Muscle of arm (tissue), 14 donors: ENCODE measurements at places on chromosomes 1 and 21.
A peak's percentile ranks its signal among the peaks of the same experiment; 100 is the strongest.

DNA sequence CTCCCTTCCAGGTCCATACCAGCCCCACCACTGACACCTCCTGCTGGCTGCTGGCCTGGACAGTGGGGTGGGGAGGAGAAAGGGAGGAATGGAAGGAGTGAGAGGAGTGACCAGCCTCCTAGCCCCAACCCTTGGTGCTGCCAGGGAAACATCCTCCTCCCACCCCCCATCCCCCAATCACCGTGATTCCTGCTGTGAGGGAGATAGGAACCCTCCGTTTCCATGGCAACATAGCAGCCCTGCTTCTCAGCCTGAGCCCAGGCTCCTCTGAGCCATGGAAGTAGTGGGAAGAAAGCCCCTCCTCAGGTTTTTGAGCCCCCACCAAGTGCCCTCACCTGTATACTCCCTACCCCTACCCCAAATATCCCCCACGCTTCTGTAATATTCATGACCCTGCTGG is 44.4 kb upstream of the SCMH1 start:
- no peak for DNase-seq

DNA sequence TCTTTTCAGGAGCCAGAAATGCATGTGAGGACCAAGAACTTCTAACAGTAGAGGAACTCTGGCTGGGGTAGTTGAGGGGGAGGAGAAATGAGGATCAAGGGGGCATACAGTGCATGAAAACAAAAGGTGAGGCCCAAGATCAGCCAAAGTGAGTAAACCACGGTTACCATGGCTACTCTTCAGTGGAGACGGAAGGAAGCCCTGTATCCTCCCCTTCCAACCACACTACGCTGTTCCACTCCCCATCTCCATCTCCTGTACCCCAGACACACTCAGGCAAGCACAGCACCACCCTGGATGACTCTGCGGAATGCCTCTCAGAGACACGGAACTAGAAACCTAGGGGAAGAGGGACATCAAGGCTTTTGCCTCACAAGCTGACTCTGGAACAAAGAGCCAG is 157.6 kb upstream of the CAMK1G start:
- no peak for DNase-seq

GRCh38 chr1:92857817-92858216 is 26.0 kb downstream of the RPL5 start:
- no peak for DNase-seq

DNA sequence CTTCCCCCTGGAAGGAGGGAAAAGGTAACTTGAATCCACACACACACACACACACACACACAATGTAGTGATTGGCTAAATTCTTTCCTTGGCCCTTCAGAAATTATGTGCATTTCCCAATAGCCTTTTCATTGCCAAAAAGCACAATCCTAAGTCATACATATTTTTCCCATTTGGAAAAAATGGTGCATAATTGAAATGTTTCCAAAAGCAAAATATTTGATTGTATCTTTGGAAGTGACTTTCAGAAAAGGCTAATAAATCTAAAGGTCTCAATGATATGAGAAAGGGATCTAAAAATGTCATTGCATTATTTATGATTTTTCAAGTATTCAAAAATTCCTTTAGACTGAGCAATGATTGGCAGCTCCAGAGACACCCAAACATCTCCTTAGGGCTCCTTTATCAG is 43.5 kb upstream of the NEK7 start:
- DNase-seq: peak; percentile 58

- no peak for DNase-seq
These were observed 15.7 kb downstream of the SERTAD4 start for GRCh38 chr1:210248341-210248740.

- DNase-seq: no peak
These were observed 51.4 kb downstream of the DISC1 start for GRCh38 chr1:231678011-231678432.

GRCh38 chr21:43578677-43579303 is 80.5 kb downstream of the HSF2BP start:
- DNase-seq: no peak

GRCh38 chr1:11847667-11848372 is at the start of gene NPPA:
TSS of gene NPPA (minus strand) at chr1:11847783. CDS start at chr1:11847684, 99 bp downstream.
- no peak for DNase-seq

- no peak for DNase-seq
These were observed 55.6 kb downstream of the KIF21B start for GRCh38 chr1:200967693-200968468.

DNA sequence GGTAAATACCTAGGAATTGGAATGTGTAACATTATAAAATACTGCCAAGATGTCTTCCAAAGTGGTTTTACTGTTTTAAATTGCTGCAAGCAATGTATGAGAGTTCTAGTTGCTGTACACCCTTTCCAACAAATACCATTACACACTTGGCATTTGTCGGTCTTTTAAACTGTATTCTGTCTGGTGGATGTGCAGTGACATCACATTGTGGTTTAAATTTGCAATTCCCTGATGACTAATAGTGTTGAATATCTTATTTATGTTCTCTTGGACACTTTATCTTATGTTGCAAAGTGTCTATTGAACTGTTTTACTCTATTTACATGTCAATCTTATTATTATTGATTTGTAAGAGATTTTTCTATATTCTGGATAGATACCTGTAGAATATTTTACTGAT is 561.2 kb upstream of the B3GALT2 start:
- no peak for DNase-seq

DNA sequence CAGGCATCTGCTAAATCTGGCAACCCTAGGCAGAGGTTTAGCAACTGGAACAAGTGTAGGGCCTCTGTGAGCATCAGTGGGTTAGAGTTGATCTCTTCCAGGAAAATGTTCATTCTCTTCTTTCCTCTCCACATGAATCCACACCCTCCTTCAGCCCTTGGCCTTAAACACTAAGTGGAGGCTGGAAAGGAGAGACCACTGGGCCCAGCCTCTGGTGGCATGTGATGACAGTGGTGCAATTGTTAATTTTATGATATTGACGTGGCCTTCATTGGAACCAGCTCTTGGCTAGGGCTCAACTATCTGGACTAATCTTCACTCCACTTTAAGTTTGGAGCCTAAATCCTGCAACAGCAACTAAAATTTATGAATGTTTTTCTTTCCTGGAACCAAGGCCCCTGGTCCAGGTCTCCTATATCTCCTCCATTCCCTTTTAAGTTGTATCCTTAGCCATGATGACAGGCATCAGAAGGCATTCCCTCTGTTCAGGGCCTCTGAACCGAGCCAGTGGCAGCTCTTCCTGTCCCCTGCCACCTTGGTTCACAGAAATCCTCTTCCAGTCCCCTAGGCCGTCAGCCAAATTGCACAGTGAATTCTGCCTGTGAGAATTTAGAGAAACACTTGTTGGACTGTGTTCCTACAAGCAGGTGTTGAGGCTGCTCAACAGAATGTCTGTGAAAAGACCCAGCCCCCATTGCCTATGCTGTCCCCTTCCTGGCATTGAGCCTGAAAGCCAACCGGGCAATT is 132.2 kb downstream of the PSMG1 start:
- no peak for DNase-seq

DNA sequence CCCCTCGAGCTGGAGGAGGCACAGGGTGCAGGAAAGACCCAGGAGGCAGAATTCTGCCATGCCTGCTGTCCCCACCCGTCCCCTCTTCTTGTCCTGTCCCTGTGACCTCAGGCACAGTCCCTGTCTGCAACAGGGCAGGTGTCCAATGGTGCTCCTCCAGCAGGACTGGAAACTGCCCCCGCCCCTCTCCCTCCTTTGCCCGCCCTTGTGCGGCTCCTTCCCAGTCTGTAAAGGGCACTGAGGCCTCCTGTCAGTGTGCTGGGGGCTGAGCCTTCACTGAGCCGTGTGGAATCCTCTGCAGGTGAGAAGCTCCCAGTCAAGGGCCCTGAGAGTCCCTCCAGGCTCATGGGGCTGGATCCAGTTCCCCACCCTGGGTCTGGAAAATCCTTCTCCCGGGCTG is 28.9 kb downstream of the PRDM16 start:
- DNase-seq: no peak

DNA sequence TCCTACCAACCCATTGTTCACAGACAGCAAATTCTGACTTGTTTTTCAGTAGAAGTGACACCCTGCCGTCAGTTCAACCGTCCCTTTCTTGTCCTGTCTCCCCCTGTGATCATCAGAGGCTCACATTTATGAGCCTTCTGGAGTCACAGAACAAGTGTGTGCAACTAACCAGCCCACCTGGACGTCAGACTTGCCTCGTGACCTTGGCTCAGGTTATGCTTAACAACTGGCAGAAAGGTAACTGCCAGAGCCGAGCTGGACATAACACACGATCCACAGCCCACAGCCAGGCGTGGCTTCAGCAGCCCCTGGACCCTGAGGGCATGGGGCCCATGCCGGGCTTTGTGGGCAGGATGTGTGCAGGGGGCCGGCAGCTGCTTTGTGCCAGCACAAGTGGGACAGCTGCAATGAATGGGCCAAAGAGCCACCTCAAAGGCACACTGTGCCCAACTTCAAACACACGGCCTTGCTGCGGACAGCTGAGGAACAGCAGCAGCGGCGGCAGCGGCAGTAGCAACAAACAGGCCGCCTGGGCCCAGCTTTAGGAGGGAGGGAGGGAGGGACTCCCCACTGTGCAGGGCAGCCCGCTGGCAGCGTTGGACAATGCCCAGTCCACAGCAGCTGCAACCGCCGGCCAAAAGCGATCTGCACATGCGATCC is 103.9 kb downstream of the ZBTB18 start:
- peak; percentile 38 for DNase-seq

GRCh38 chr1:58577654-58578030 is 590 bp upstream of the TACSTD2 start:
- DNase-seq: no peak

- DNase-seq: no peak
These were observed 104.9 kb upstream of the TNR start for GRCh38 chr1:175848329-175848728.

- DNase-seq: no peak
These were observed 79.8 kb downstream of the WDR4 start for GRCh38 chr21:42799516-42799915.

GRCh38 chr1:4760088-4760487 is 105.7 kb downstream of the AJAP1 start:
- DNase-seq: no peak

GRCh38 chr1:37661401-37661800 is 26.7 kb upstream of the RSPO1 start:
- no peak for DNase-seq

DNA sequence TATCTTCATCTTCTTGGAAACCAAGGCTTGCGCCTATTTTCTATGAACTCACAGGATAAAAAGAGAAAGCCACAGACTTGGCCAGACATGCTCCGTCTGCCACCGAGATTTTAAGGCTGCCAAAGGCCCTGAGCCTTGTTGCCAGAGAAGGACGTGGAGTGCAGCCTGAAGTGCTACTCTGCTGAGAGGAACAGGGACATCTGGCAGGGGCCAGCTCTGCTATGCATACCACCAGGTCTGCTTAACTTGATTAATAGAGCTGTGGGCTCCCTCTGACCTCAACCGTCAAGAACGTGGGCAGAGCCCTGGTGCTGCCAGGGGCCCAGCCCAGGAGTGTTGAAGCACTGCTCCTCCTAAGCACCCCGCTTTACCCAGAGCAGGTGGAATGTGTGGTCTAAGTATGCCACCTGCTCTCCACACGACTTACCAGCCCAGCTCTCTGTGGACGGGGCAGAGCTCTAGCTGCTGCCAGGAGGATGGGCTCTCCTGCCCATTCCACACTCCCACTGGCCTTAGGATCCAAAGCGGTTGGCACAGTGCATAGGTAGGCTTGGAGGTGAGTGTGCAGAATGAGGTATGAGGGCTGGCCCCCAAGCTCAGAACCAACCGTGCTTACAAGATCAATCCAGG is 10.6 kb downstream of the HCRTR1 start:
- no peak for DNase-seq

DNA sequence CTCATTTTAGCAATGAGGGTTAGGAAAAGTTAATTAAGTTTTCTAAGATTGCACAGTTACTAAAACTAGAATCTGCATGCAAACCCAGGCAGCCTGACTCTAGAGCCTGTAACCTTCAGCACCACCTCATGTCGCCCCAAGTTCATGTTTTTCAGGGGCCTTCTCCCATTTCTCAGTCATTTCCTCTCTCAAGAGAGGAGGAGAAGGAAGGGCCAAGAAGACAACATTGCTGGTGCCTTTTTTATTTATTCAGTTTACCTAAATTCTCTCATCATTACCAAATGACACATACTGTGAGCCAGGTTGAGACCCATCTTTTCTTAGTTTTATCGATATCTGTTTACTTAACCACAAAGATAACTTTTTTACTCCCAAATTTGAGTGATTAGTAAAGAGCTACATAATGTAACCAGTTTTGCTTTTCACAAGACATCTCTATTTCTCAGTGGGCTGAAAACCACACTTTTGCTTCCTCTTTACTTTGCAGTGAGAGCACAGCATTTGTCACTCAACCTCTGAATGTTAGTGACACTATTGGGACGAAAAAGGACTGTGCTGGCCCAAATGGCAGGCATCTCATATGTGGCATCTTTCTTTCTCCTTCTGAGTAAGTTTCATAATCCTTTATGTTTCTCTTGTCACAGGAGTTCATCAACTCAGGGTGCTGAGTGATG is at the start of gene CD101:
Gene CD101 (plus strand): TSS at position 507 of the 674 bp plus-strand sequence. CDS start 58 bp downstream, at position 565.
- no peak for DNase-seq

DNA sequence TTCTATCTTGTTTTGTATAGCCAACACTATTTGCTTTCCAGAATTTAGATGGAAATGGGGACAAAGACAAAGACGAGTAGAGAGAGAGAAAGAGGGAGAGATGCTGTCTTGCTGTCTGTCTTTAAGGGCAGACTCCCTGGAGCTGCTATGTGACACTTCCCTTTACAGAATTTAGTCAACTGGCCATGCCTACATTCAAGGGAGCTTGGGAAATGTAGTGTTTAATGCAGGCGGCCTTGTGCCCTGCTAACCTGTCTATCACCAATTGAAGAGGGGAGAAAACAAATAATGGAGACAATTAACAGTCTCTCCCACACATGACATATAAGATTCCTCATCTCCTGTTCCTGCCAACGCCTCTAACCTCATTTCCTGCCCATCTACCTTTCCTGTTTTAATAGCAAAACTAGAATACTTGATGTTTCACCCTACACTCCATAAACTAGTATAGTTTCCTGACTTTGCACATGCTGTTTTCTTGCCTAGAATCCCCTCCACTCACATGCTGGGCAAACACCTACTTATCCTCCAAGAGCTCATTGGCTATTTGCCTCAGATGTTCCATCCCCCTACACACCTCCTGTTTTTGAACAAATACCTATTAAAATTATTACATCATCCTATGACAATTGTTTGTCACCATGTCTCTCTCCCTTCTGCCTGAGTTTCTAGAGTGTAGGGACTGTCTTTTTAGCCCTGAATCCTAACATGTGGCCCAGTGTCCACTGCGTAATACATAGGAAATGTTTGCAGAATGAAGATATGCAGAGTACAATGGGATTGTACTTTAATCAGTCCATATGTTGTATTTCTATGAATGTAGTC is 117.2 kb downstream of the SLC25A24 start:
- no peak for DNase-seq

DNA sequence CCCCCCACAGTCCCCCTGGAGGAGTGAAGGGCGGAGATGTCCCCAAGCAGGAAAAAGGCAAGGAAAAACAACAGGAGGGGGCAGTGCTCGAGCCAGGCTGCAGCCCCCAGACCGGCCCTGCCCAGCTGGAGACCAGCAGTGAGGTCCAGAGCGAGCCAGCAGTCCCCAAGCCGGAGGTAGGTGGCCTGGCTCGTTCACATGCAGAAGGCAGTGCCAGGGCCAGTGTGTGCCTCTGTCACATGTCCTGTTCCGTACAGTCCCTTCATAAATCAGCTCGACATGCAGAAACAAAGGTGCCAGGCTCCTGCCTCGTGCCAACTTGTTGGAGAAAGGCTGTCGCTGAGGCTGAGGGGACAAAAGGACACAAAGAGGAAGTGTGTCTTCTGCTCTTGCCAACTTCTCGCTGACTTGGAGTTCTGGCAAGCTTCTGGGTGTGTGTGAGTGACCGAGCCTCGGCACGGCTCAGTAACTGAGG is 24.1 kb upstream of the MPZL1 start:
- DNase-seq: no peak
